Transverse colon (tissue), 4 donors: ENCODE measurements at places on chromosomes 5 and 9. TPM values are rescaled to one million over a fixed set of nuclear protein-coding genes. Genes with fewer than 3 reads are reported as not detected.

Gene C1QTNF2
- total RNA-seq: not detected

Gene PFN3
- total RNA-seq: not detected

DNA sequence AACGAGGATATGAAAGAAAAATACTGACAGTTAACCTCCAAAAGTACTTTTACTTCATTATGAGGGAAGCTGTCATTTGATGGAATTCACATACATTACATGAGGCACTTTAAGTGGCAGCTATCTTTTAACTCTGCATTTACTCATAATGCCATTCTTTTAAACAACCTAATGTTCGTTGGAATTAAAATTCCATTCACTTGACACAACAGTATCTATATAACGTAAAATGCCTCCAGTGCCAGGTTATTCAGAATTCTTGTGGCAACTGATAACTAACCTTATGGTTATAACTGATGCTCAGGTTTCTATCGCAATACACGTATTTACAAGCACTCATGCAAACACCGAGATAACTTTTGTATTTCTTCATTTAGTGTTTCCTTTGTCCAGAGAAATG lies 376.9 kb upstream of the GRAMD2B start:
- no peak for DNase-seq

DNA sequence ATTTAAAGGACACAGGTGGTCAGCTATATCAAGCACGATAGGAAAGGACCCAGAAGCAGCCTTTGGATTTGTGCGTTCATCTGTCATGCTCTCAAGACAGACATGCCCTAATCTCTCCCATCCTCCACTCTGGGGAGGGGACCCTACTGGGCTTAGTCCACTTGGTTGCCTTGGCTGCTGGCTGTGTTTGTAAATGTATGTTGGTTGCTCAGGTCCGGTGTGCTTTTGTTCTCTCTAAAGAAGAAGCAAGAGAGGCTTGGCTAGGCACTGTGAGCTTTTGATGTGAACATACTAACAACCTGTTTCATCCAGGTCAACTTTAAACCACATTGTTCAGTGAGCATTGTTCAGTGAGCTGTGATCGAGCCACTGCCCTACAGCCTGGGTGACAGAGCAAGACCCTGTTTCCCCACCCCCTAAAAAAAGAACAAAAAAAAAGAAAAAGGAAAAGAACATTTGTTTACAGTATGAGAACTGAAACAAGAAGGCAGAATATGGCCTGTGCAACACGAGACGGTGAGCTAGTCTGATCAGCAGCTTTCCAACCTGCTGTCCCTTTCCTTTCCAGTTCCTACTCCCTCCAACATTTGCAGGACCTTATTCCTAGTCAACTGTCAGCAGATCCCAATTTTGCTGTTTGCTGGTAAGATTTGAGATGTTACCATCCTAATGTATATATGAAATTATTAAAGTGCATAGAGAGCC lies 228.3 kb downstream of the ARHGAP26 start:
- no peak for DNase-seq

- DNase-seq: no peak
Observed at GRCh38 chr9:70040376-70040903, 3.2 kb upstream of the MAMDC2 start.
